ENCODE measurements at places on chromosomes 6 and 20. TPM values are rescaled to one million over a fixed set of nuclear protein-coding genes. Genes with fewer than 3 reads are reported as not detected.

DNA sequence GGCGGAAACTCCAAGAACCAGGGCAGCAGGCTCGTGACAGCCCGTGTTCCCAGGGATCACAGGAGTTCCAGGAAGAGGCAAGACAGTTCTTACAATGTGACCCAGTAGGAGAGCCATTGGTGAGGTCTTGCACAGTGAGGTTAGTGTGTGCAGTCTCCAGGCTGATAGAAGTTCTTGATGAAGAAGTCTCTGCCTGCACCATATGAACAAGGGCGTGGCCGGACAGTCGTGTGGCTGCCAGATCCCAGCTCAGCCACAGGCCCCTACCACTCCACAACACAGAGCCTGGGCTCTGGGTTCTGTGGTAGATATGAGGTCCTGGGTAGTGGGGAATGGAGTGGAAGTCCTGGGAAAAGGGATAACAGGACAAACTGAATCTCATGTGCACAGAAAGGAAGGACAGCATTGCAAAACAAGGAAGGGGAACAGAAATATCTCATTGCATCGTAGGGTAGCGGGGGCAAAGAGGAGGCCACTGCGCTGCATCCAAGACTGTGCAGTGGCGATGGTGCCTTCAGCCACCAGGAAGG, 65.2 kb downstream of the STX11 start:
- peak; percentile 44 for DNase-seq
- H3K27me3 ChIP-seq, result no peaks in the 10 kb centered on the region
- H3K27ac ChIP-seq, result peak overlapping the region; percentile 98
- H3K4me1 ChIP-seq, result peaks cover 11% of the 10 kb centered on the region

The MYB gene
- total RNA-seq, result 1.5 TPM

GRCh38 chr6:159023893-159024292, 20.9 kb downstream of the TAGAP start:
- DNase-seq, result no peak
- no peaks in the 10 kb centered on the region for H3K4me1 ChIP-seq
- H3K27ac ChIP-seq, result no peak overlapping the region
- no peaks in the 10 kb centered on the region for H3K36me3 ChIP-seq
- no peaks in the 10 kb centered on the region for H3K27me3 ChIP-seq
- H3K4me3 ChIP-seq, result no peak overlapping the region

The DNMT3B gene
- total RNA-seq, result 22.0 TPM

DNA sequence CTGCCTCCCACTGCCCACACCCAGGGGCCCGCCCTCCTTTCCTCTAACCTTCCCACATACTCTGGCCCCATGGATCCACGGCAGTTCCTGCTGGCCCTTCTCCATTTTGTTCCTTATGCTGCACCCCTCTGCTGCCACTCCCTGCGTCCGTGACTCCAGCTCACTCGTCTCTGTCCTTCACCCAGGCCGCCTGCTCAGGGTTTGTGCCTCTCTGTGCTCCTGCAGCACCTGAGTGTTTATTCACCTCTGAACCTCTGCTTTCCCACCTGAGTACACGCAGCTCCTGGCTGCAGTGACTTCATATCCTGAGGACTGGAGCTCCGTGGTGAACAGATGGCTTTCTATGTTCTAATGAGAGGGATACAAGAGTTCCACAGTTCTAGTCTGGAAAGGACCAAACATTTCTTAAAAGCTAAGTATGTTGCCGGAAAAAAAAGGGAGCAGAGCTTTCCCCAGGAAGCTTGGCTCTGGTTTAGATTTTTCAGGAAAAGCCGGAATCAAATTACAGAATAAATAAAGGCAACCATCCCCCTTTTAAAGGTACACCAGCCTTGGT, 1.5 kb upstream of the GNRH2 start:
- H3K4me1 ChIP-seq, result peaks cover 12% of the 10 kb centered on the region
- peak overlapping the region; percentile 85 for H3K27ac ChIP-seq
- H3K36me3 ChIP-seq, result no peaks in the 10 kb centered on the region
- no peaks in the 10 kb centered on the region for H3K27me3 ChIP-seq

DNA sequence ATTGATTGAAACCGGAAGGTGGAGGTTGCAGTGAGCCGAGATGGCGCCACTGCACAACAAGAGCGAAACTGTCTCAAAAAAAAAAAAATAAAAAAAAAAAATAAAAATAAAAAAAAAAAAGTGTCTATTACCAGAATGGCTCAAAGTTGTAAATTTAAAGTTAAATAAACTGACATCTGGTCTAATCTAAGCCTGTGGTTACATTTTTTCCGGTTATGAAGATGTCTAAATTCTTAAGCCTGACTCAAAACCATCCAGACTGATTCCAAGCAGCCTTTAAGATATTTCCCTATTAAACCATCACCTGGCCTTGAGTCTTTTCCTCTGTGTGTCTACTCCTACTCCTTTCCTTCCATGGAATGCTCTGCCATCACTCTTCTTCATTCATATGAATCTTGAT, 371.7 kb upstream of the RUNX2 start:
- H3K36me3 ChIP-seq, result no peaks in the 10 kb centered on the region
- H3K27ac ChIP-seq, result no peak overlapping the region
- H3K4me1 ChIP-seq, result no peaks in the 10 kb centered on the region
- H3K27me3 ChIP-seq, result no peaks in the 10 kb centered on the region
- no peak overlapping the region for H3K4me3 ChIP-seq

The ZSCAN23 gene
- 9.1 TPM for total RNA-seq
